ENCODE measurements at places on chromosomes 4 and X.

- DNase-seq, result peak; percentile 55
Measured at GRCh38 chrX:18348047-18348446, 6.4 kb downstream of the SCML2 start.

- DNase-seq, result no peak
Measured at GRCh38 chr4:32752962-32753361, 2032.8 kb downstream of the PCDH7 start.

- no peak for DNase-seq
Measured at GRCh38 chr4:61619528-61619927, 419.4 kb downstream of the ADGRL3 start.

GRCh38 chr4:63817196-63817865, 591.9 kb downstream of the TECRL start:
- no peak for DNase-seq

- DNase-seq, result no peak
Measured at GRCh38 chr4:147052361-147052760, 106.7 kb upstream of the TTC29 start.

GRCh38 chrX:151365579-151365978, 31.4 kb upstream of the VMA21 start:
- no peak for DNase-seq

DNA sequence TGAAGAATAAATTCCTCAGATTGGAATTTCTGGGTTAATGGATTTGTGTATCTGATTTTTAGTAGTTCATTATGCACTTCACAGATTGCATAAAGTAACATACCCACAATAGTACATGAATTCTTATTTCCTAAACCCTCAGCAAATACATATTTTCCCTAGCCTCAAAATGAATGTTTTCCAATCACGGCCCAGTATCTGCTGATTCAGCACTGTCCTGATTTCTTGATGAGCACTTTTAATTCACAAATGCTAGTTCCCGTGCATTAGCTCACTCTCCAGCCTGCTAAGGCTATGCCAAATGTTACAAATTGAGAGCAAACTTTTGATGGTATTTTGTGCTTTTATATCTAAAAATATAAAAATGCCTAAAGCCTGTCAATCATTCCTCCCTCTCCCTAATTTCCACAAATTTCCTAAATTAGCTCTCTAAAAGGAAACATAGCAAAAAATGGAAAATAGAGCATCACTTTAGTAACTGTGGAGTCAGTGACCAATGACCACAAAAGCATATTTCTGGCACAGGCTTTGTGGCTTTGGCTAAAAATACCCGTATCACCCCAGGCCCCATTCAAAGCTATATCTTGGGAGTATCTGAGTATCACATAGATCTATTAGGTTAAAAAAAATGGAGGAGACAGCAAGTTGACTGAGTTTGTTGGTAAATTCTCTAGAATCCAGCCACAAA, 75.5 kb downstream of the NAF1 start:
- no peak for DNase-seq

DNA sequence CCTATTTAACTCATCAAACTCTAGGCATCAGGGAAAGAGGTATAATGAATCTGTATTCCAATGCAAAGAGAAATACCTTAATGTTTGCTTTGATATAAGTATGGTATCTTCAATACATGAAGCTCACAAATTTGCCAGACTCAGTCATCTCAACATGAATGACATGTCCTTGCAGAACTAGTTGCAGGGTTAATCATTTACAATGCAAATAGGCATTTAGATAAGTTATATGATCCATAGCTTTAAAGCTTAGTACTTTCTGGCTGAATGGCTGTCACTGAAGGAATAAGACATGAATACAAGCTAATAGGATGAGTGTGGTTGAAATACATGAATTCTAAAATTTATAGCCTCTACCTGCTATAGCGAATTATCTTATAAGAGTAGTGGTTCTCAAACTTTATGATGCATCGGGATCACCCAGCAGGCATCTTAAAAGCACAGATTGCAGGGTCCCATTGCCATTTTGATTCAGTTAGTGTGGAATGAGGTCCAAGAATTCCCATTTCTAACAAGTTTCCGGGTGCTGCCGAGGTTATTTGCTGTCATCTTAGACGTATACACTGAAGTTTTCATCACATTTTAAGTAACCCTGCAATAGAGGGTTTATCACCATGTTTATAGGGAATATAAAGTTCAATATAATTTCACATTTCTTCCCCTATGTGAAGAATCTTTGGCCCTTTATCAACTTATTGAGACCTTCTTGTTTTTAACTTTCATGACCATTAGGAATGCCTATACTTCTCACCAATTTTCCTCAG, 439.2 kb downstream of the ARHGAP24 start:
- DNase-seq, result no peak

GRCh38 chrX:11688201-11688600, 22.5 kb upstream of the ARHGAP6 start:
- DNase-seq, result no peak

DNA sequence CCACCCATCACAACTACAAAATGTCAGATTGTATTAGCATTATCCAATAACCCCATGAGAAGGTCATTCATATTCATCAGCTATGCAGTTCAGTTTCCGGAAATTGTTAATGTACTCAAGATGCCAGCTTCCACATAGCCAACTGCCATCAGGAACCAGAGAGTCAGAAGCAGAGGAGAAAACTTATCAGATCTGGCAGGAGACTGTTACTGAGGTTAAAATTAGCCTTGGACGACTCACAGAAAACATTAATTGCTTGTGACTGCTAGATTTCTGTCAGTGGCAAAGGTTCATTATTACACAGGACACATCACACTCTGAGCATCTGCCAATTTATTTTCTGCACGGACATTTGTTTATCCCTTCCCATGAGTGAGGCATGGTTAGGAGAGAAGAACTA, 352.8 kb downstream of the DHRSX start:
- no peak for DNase-seq

- DNase-seq, result no peak
Measured at GRCh38 chr4:65386927-65387326, 283.4 kb downstream of the EPHA5 start.
